ENCODE measurements at places on chromosomes 12 and 14.

DNA sequence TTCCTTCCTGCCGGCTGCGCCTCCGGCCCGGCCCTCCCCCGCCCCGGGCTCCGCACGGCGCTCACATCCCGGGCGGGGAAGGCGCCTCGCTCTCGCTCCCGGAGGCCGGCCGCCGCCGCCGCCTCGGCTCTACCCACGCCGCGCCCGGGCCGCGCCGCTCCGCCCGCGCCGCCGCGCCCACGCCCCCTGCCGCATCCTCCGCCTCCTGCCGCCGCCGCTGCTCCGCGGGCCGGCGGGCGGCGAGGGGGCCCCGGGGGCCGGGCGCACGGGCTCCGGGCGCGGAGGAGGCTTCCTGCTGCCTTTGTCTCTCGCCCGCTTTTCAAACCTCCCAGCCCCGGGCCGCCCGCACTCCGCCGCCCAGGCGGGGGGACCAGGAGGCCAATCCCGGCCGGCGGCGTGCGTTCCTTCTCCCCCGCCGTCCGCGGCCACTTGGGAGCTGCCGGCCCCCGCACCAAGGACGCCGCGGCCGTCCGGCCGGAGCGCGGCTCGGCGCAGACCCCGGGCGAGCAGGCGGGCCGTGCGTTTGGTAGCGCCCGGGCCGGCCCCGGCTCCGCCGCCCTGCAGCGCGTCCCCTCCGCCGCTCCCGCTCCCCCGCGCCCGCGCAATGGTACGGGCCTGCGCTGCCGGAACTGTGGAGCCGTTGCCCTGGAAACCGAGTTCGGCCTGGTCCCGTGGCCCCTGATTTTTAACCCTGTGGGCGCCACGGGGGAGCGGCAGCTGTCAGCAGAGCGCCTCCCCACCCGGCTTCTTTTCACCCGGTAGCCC, at the start of gene FBXL14:
TSS of gene FBXL14 (minus strand) at position 321 of the 765 bp plus-strand sequence. CDS start 515 bp downstream, outside the sequence.
- DNase-seq: peak; percentile 95

DNA sequence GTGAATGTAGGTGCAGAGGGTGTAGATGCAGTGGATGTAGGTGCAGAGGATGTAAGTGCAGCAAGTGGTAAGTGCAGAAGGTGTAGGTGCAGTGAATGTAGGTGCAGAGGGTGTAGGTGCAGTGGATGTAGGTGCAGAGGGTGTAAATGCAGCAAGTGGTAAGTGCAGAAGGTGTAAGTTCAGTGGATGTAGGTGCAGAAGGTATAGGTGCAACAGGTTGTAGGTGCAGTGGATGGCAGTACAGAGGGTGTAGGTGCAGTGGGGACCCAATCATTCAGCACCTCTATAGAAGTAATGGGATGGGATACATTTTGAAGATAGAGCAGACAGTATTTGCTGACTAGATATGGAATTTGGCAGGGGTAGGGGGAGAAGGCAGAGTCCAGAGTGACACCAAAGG, 85.0 kb downstream of the HECTD4 start:
- DNase-seq: no peak

DNA sequence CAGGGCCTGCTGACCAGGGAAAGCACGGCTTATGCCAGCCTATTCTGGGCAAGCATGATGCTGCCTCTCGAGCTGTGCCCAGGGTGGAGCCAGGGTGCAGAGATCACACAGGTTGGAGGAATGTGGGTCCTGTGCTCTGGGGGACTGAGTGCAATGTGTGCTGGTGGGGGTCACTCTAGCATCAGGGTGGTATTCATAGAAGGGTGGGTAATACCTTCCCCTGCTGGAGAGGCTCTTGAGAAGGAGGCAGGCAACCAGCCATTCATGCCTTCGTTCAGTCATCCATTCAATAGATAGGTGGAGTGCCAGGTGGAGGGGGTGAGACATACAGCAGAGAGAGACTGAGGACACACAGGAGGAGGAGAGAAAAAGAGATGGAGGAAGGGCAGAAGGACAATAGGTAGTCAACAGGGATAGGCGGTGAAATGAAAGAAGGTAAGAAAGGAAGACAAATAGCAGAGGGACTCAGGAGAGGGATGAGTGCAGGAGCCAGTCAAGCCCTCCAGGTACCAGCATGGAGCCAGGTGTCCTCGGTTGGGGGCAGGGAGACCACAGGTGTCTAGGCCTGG, 5.2 kb upstream of the ZNF385A start:
- DNase-seq: no peak

DNA sequence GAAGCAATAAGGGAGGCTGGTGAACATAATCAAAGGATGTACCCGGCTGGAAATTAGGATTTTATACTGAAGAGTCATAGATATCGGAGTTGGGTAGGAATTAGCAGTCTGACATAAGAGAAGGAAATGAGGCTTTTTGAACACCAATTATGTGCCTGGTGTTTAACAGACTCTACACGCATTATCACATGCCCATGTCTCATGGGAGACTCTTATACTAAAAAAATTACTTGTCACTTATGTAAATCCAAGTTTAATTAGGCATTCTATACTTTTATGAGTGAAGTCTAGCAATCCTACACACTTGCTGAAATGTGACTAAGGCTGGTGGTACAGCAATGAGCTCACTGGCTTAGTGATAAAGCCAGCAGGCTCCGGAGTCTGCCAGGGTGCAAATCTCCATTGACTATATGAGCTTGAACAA, 93.5 kb downstream of the NUAK1 start:
- DNase-seq: no peak

GRCh38 chr14:68879841-68880575, 87.1 kb upstream of the ZFP36L1 start:
- no peak for DNase-seq

- DNase-seq: no peak
Observed at GRCh38 chr14:21050597-21050996, 7.0 kb upstream of the RNASE8 start.

GRCh38 chr12:102423462-102423861, 56.9 kb downstream of the IGF1 start:
- DNase-seq: no peak

DNA sequence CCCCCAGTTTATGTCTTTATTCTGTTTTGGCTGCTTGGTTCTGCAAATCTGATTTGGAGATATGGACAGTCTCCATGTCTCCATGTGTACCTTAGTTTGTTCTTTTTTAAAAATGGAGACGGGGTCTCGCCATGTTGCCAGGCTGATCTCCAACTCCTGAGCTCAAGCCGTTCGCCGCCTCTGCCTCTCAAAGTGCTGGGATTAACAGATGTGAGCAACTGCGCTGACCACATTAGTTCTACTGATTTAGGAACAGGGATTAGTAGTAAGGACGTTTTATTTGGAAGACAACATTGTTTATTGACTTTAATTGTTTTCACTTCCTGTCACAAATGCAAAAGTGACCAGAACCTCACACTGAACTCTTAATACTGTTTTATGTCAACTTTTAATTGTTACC, 14.7 kb downstream of the AEBP2 start:
- DNase-seq: no peak

DNA sequence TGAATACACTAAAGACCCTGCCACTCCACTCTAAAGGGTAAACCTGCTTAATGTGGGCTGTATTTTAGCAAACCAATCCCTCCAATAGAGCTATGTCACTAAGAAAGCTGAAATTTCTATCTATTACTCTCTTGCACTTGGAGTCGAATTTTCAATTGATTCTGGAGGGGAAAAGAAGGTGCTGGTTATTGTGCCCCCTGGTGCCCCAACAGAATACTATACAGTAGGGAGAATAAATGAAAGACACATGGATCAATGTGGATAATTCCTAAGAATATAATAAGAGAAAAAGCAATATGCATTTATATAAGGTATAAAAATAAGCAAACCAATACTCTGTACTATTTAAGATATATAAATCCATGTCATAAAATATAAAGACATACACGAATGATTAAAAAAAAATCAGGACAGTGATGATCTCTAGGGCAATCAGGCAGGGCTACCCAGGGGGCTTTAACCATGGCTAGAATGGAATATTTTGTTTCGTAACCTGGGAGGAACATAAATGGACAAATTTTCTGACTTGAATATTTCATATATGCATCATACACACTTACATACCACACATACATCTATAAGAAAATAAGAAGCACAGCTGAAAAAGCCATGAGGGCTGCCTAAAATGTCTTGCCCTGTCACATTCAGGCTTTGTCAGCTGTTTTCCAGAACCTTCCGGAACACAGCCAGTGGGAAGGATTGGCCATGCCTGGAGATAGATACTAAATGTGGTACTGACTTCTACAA, 54.4 kb downstream of the EFCAB11 start:
- DNase-seq: peak; percentile 42
